ENCODE measurements at places on chromosomes 2 and 18.

GRCh38 chr2:157848213-157848612 is 27.9 kb downstream of the ACVR1 start:
- DNase-seq: no peak

DNA sequence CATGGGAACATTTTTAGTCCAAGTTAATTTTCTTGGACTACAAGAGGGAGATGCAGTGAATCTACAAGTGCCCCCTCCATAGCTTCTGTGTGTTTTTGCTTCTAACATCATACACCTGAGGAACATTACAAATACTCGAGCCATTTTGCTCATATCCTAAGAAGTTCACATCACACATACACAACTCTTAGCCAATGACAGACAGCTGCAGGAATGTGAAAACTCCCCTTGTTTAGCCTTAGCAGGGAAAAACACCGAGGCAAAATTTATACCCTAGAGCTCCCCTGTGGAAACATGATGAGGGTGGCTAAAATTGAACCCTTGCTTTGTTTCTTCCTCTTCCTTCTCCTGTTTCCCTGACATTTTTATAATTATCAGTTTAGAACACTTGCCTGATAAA is 928.3 kb upstream of the NRXN1 start:
- no peak for DNase-seq

GRCh38 chr18:37668971-37669747 is 103.6 kb upstream of the CELF4 start:
- DNase-seq: no peak

GRCh38 chr2:73262108-73262651 is 22.1 kb downstream of the FBXO41 start:
- no peak for DNase-seq

DNA sequence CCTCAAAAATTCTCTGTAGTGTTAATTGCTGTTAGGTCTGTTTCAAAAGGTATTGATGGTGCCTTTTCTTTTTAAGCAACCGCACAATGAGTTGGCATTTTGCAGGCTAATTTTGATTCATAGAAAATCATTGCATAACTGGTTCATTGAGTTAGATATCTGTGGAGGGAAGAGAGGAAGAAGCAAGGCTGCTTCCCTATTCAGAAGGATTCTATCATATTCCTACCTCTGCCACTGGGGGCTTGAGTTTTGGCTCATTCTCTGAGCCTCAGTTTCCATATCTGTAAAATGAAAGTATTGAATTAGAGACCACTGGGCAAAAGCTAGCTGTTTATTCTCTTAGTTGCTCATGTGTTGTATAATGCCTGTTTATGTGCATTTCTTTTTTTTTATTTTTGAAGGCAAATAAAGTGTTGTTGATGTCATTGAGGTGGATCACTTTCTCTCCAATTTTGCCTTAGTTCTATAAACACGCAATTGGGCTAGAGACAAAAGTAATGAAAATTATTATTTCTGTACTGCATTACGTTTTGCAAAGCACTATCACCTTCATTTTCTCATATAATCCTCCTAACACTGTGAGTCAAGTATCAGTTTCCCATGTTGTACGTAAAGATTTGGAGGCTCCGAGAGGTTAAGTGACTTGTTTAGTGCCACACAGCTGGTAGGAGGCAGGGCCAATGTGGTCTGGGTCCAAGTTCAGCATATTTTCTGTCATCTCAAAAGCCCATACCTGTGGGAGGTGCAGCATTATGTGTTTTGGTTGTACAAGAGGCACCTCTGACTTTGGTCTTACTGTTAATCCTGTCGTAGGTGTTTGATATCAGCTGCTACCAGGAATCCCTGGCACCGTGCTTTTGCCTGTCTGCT is 5.9 kb downstream of the TRIB2 start:
- peak; percentile 50 for DNase-seq

- no peak for DNase-seq
Measured at GRCh38 chr2:160226367-160226766, 26.3 kb upstream of the ITGB6 start.

GRCh38 chr2:10132596-10132995 is 10.1 kb downstream of the RRM2 start:
- no peak for DNase-seq

GRCh38 chr2:49936965-49937364 is 782.6 kb upstream of the FSHR start:
- no peak for DNase-seq
